ENCODE measurements at places on chromosomes 2 and 18.
A peak's percentile ranks its signal among the peaks of the same experiment; 100 is the strongest.

GRCh38 chr2:216503697-216504375, 5.2 kb downstream of the RPL37A start:
- no peak for DNase-seq

DNA sequence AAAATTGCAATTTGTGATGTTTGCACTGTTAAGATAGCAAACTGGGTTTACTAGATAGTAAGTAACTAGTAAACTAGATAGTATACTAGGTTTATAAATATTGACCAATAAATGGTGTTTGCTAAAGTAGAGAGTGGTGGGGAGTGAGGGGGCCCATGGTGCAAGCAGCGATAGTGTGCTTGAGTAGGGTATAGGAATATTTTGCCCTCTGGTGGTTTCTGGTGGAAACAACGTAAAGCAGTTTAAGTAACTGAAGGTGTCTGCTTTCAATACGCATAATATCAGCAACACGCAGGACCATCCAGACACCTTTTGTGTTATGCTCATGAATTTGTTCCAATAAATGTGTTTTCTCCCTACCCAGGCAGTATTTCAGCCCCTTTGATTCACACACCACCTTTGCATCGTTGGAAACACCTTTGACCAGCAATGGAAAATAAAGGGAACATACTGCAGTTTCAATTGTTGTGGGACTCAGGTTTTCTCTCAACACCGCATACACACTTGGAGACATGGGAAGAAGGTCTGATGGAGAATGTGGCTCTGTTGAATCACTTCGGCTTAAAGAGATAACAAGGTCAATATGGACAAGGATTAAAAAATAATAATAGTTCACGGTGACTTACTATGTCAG, 16.7 kb upstream of the STAT1 start:
- DNase-seq = no peak

- DNase-seq = no peak
Measured at GRCh38 chr2:21757805-21758430, 634.1 kb downstream of the TDRD15 start.

- DNase-seq = no peak
Measured at GRCh38 chr2:233140978-233141377, 80.8 kb downstream of the INPP5D start.

DNA sequence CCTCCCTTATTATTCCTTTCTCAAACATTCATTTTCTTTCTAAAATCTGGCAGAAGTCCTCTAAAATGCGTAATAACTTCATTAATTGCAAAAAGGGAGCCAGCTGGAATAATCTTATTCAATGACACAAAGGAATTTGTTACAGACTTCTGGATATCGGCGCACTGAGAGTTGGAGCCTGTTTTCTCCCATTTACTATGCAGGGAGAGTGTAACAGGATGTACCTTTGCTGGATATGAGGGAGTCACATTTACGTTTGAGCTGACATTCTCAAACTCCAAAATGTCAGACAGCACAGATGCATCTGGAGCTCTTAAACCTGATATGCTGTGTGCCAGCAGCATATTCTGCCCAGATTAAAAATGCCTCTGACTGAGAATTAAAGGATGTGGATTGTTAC, 275.3 kb downstream of the TMX3 start:
- DNase-seq = no peak

- DNase-seq = no peak
Measured at GRCh38 chr2:62460175-62460574, 45.8 kb downstream of the TMEM17 start.

DNA sequence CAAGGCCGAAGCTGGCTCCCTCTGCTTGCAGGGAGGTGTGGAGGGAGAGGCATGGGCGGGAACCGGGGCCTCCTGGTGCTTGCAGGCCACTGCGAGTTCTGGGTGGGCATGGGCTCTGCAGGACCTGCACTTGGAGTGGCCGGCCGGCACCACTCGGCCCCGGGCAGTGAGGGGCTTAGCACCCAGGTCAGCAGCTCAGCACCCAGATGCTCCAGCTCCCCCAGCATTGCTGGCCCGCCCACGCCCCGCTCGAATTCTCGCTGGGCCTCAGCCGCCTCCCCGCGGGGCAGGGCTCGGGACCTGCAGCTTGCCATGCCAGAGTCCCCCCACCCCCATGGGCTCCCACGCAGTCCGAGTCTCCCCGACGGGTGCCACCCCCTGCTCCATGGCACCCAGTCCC, 176.2 kb upstream of the FAM98A start:
- no peak for DNase-seq

GRCh38 chr2:227177592-227178336, 13.3 kb downstream of the COL4A3 start:
- DNase-seq = no peak

DNA sequence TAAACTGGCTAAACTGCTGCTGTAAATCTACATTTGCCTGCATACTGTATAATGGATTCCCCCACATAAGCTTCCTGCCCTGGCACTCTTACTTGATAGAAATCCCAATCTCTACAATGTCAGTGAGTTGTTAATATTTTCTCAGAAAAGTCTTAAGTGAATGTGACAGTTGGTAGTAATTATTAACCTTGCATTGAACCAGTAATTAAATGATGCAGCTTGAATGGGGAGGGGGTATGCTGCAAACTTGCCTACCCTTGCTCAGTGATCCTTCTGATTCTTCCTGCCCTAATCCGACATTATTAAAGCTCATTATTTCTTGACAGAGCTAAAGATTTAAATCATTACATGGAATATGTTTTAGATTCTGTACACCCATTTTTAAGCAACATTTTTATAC, 119.0 kb upstream of the CDH7 start:
- no peak for DNase-seq

DNA sequence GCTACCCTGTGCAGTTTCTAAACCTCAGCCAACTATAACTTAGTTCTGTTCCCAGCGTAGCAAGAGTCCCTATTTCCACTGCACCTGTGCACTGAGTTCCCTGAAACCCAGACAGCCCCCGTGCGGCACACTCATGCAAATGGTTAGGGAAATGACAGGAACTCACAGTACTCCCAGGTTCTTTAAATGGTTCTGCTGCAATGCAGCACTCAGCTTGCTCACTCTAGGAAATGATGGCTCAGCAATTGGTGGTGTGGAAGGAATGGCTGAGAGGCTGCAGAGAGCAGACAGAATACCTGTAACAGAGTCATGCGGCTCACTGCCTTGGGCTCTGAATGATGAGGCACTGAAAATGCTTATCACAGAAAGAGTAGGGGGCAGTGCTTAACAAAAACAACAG, 143.0 kb downstream of the RAD51AP2 start:
- no peak for DNase-seq

GRCh38 chr2:217225596-217225995, 365.7 kb upstream of the TNP1 start:
- no peak for DNase-seq

- DNase-seq = no peak
Measured at GRCh38 chr2:126614524-126615227, 41.3 kb upstream of the GYPC start.

DNA sequence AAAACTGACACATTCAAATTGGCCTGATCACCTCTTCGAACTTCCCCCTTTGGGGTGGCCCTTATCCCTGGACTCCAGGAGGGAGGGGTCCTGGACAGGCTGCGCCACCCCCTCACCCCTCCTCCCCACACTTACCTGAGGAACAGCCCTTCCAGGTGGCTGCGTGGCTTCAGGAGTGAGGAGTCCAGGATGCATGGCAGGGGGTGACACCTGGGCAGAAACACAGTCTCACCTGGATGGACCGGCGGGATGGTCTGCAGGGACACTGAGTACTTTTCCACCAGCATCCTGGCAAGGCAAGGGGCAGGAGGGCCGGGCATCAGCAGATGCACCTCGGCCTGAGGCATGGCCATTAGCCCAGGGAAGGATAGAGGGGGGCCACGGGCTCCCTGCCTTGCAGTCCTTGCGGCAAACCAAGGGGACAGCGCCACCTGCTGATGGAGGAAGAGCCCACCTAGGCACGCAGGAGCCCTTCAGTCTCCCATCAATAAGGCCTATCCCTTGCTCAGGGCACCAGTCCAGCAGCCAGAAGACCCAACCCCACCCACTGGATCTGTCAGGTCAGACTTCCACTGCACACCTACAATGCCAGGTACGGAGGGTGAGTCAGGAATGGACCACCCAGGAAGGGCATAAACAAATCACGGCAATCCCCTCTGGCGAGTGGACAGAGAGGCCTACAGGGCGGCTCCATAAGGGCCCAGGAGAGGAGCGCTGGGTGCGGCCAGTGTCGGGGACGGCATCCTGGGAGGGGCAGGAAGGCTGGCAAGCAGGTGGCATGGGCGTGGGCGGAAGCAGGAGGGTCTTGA, 26.0 kb downstream of the FAM178B start:
- peak; percentile 75 for DNase-seq

DNA sequence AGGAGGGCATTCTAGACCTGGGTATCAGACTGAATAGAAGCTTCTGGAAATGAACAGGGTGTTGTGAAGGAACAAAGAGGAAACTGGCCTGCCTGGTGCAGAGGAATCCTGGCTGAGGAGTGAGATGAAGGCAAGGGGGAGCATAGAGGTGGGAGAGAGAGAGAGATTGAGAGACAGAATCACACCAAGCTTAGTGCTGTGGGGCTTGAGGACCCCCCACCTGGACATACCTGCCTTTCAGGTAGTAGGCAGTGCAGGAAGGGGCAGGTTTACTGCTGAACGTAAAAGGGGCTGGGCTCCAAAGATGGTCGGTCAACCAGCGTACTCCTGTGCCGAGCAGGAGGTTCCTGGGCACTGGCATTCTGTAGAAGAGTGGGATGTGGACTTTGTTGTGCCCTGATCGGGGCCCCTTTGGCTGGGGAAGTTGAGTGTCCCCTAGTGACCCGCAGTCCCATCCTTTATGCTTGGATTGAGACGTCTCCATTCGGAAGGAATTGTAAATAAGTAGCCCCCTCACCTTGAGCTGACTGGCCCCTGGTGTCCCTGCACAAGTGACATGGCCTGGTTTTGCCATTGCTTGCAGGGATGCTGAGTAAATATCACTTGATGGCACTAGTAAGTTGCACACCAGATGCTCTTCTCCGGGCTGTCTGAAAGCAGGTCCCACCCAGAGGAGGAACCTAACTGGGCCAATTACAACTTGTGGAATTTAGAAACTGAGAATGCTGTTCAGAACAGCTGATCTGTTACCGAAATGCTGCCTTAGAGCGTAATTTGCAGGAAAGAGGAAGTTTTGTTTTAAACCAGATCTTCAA, 1.4 kb downstream of the UBE2F start:
- no peak for DNase-seq

DNA sequence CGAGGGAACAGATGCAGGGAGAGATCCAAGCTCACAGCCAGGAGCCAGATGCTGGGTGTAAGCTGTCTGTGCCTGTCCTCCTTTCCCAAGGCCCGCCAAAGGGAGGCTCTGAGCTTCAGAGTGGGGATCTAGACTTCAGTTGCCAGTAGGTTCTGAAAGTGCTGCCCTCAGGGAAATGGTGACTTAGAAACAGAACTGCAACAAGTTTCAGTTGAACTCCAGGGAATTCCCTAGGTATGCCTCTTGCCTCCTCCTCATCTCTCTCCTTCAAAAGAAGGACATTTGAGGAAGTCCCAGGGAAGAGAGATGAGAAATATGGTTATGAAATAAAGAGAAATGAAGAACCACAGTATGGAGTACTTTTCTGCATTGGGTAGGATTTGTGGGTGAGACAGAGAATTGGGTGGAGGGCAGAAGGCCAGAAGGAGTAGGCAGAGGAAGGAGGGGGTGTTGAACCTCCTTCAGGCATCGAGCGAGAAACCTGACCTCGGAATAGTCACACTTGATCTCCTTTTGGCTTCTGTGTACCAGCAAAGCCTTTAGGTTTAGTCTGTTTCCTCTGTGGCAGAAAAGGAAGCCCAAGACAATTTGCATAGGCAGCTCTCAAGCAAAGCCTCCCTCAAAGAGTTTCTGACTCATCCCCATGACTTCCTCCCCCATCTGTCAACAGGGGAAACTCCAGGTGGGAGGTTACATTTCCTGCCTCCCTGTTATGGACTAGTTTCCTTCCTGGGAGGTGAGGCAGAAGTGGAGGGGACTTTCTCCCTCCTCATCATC, 45.7 kb downstream of the QPCT start:
- peak; percentile 21 for DNase-seq

DNA sequence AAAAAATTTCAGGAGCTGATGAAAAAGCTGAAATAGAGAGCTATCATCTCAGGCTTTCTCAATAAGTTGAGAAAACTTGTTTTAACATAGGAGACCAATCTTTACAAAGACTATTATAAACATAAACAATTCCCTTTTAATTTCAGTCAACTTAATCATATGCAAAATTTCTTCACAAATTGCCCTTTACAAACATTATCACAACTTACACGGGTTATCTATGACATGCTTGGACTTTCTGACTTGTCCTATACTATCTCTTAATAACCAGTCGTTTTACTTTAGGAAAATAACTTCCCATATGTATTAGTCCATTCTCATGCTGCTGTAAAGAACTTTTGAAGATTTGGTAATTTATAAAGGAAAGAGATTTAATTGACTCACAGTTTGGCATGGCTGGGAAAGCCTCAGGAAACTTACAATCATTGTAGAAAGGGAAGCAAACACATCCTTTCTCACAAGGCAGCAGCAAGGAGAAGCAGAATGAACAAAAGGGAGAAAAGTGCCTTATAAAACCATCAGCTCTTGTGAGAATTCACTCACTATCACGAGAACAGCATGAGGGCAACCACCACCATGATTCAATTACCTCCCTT, 1583.7 kb upstream of the CELF4 start:
- DNase-seq = no peak

DNA sequence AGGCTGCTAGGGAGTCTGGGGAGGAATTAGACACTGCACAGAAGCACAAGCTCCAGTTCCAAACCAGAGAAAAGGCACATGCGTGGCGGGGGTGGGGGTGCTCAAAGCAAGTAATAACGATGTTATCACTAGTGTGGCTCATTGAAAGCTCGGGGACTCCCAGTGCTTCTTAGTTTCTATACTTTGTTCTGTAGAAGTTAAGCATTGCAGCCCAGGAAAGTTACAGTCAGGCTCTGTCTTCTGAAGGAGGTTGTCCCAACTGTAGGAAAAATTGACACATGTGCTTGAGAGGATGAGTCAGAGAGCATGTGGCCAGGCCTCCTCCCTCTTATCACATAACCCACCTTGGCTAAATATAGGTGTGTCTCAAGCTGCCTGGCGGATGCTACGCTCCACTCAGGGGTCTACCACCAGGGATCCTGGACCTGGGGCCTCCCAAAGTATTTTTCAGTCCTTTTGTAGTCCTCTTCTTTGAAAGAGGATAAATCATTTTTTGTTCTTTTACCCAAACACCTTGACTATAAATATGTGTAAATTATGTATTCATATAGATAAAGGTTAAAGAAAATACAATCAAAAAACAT, 3.8 kb downstream of the GALNT5 start:
- DNase-seq = peak; percentile 27

DNA sequence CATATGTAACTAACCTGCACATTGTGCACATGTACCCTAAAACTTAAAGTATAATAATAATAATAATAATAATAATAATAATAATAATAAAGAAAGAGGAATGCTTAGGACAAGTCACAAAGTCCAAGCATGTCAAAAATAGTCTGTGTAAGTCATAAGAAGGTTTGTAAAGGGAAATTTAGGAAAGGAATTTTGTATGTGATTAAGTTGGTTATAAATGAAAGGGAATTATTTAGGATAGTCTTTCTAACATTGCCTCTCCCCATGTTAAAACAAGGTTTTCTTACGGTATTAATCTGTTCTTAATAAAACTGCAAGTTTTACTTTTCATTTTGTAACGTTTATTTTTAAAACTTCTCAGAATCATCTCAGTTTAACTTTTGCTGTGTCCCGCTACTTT, 62.8 kb downstream of the SESTD1 start:
- no peak for DNase-seq

Measured in activated naive CD8-positive, alpha-beta T cell treated with anti-CD3 and anti-CD28 coated beads, Interleukin-2, amount 50 U/mL, for 16 hours (primary cell).